BE2C (cell line): ENCODE measurements at places on chromosomes 6 and 20.

- no peak for DNase-seq
These were observed 264.5 kb downstream of the CDH4 start for GRCh38 chr20:61516346-61517208.

DNA sequence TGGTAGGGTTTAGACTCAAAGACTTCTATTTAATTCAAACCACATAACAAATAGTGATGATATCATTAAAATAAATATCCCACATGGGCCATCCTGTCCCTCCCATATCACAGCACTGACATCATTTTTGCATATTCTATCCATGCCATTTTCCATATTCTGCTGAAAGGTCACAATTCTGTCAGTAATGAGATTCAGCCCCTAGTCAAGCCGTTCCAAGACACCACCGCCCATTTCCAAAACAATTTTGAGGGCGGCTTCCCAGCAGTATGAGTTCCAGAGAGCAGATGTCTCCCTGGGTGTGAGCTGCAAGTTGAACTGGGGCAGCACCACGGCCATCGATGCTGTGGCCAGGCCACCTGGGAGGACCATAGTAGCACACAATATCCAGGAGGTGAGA is 65.1 kb upstream of the PLEKHG1 start:
- no peak for DNase-seq

DNA sequence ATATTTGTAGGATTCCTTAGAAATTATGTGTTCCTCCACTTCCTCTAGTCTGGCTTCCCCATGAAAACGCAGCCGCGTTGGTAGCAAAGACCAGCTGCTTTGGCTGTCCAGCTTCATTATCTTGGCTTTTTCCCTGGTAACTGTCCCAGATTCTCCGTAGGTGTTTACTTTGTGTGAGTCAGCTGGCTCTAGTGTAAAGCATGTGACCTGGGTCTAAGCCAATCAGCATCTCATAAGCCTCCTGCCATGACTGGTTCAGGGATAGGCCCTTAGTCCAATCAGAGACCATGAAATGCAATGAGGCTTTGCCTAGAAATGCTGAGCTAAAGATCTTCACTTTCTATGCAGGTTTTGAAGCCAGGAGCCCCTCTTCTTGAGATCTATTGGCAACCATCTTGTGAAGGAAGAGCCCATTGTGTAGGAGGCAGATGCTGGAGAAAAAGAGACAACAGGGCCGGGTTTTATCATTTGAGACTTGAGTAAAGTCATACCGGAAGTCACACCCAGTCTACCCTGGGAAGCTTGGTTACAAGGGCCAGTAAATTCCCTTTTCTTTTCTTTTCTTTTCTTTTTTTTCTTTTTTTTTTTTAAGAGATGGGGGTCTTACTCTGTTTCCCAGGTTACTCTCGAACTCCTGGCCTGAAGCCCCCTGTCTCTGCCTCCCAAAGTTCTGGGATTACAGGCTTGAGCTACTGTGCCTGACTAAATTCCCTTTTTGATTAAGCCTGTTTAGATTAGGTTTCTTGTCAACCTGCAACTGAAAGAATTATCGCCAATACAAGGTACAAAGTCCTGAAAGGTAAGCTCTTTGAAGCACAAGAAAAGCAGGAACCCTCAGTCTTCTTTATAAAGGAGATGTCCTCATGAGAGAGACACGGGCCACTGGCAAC is 256.5 kb upstream of the RREB1 start:
- DNase-seq, result peak; percentile 30

GRCh38 chr6:131519670-131520436 is 53.2 kb upstream of the ARG1 start:
- DNase-seq, result peak; percentile 28

- DNase-seq, result no peak
These were observed 35.7 kb upstream of the ZNF391 start for GRCh38 chr6:27352850-27353249.

DNA sequence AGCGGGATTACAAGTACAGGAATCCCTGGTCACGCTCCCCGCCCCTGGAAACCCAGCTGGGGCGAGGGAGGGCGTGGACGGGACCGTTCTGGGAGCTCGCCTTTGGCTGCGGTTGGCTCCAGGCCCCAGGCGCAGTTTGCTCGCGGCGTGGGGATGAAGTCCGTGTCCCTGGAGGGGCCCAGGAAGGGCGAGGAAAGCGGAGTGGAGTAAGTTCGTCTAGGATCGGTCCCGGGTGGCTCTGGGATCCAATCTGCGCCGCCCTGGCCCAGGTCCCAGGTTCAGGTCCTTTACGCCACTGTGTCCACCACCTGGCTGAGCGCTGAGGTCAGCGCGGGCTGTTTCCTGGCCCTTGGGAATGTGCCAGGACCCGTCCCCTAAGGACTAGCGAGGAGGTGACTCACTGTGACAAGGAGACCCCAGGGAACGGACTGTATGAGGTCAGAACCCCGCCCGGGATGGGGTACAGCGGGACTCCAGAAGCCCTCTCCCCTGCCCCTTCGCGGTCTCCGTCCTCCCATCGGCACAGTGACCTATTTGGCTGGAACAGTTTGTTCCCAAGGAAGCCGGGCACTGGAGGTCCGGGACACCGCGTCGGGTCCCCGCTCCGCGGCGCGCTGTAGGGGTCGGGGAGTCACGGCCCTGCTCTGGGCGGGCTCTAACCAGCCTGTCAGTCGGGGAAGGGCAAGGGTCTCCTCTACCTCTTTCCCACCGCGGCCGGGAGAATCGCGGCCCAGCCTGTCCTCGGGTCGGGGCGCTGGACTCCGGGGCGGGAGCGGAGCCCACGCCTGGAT is 724 bp downstream of the CDKN1A start:
- peak; percentile 71 for DNase-seq

- no peak for DNase-seq
These were observed 98.4 kb downstream of the CDKAL1 start for GRCh38 chr6:20632696-20633095.

GRCh38 chr6:36515844-36516243 is 31.4 kb downstream of the STK38 start:
- no peak for DNase-seq

DNA sequence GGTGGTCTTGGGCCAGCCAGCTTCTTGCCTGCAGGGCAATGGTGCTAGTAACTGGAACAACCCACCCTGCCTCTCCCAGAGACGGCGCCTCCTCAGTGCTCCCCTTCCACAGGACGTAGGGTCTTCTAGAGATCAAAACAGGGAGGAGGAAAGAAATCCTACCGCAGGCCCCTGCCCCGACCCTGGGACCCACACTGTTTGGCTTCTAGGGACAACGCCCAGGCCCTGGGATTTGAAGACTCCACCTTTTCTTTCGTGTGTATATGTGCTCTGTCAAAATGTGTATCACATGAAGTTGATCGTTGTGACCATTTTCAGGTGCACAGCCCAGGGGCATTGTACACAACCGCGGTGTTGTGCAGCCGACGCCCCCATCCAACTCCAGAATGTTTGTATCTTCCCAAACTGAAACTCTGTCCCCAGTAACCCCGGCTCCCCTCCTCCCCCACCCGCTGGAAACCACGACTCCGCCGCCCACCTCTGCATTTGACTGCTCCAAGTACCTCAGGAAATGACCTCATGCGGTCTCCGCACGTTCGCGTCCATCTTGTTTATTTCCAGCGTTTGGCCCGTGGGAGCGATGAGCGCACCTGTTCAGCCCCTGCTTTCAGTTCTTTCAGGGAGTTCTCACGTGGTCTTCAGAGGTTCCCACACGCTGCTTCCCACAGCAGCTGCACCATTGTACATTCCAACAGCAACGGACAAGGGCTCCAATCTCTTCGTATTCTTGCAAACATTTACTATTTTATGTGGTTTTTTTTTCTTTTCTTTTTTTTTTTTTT is 3.4 kb upstream of the BHLHE23 start:
- no peak for DNase-seq

DNA sequence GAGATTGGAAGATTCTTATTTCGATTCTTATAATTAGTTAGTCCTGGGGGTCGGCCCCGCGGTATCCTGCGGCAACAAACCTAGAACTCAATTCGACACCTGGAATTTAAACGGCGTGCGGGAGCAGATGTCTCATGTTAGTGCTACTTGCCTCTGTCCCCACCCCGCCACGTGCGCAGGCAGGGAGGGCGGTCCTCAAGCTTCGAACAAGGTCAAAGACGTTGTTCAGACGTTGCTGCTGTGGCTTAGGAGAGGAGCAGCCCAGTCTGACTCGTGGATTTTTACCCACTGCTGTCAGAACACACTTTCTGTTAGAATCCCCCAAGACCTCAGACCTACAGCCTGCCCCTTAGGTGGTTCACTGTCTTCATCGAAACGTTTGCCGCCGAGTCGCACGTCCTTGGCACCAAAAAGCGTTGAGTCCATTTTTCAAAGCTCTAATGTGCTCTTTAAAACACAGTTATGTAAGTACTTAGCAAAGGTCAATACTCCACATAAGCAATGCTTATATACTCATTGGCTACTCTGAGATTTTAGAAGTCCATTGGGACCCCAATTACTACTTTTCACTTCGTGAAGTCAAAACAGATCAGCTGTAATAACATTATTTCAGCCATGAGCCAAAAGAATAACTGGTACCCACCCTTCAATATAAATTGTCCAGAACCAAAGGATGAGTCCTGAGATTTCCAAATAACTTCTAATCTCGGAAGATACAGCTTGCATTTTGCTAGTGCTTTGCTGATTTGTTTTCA is 2.7 kb upstream of the C6orf62 start:
- DNase-seq, result no peak

DNA sequence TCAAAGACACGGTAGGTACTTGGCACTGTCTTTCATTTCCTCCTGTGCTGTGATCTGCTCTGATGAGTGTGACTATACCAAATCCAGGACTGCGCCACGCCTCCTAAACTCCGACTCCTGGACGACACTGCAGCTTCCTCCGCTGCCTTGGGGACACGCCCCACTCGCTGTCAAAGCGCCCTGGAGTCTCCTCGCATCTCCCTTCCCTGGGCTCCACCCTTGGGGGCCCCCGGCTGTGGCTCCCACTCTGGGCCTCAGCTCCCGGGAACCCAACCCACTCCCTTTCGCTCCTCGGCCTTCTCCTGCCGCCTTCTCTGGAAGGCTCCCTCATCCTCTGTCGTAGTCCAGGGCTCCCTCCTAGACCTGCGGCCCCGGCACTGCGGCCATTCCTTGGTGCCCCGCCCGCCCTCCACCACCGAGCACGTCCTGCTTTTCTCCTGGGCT is 61.2 kb downstream of the RSPH3 start:
- no peak for DNase-seq

DNA sequence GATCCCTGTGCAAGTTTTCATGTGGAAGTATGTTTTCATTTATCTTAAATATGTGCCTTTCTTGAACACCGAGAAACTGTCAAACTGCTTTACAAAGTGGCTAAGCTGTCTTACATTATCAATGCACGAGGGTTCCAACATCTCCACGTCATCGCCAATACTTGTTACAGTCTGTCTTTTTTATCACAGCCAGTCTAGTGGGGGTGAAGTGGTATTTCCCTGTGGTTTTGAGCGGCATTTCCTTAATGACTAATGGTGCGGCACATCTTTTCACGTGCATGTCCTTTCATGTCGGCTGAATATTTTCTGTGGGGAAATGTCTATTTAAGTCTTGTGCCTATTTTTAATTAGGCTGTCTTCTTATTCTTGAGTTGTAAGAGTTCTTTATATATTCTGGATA is 280.4 kb downstream of the FOXC1 start:
- no peak for DNase-seq
